A549 (cell line): ENCODE measurements at places on chromosomes 11 and 22.

- no peak for DNase-seq
These were observed 6.4 kb downstream of the PTPRJ start for GRCh38 chr11:47986742-47987141.

DNA sequence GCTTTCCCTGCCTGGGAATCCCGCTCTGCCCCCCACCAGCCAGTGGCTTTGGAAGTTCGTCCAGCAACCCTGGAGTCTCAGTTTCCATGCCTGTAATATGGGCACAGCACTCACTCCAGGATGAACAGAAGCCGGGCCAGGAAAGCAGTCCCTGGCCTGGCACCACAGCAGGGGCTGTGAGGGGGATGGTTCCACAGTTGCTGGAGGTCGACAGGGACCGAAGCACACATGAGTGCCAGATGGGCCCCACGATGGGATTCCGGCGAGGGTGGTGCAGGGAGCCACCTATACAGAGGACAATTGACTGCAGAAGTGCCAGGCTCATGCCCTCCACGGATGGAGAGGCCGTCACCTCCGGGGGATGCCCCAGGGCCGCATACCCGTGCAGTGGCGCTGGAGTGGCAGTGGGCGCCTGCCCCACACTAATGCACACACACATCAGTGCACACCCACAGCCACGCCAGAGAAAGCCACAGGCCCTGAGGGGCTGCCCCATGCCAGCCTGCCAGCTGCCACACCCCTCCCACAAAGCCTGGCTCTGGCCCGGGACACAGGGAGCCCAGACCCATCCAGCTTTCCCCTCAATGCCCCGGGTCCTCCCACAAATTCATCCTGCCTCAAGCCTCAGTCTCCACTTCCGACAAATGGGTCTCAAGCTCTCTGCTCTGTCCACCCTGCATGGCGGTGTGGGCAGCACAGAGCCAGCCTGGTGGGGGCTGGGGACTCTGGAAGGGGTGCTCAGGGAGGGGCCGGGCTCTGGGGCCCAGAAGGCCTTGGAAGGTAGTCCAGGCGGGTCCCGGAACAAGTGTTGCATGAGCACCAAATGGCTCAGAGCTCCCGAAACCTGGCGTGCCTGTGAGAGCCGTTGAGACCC, 9.7 kb downstream of the ASCL2 start:
- DNase-seq: no peak

- DNase-seq: no peak
These were observed 590.5 kb downstream of the OPCML start for GRCh38 chr11:132941761-132942160.

DNA sequence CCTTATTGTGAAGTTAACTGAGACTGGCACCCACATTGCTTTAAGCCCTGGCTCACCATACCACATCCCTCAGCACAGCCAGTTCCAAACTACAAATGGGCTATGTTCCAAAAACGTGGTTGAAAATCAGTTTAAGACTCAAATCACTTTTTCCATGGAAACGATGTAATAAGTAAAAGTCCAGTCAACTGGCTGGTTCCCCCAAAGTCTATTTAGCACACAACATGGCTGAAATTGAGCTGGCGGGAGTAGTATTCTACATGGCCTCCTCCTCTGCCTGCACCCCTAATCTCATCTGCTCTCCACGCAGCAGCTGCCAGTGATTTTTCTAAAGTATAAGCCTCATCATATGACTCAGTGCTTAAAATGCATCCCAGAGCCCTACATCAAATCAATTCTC, 40.9 kb upstream of the BIRC3 start:
- no peak for DNase-seq
